ENCODE measurements at places on chromosomes 5 and 9.

GRCh38 chr9:131310833-131311554, 21.5 kb downstream of the PLPP7 start:
- DNase-seq = no peak

DNA sequence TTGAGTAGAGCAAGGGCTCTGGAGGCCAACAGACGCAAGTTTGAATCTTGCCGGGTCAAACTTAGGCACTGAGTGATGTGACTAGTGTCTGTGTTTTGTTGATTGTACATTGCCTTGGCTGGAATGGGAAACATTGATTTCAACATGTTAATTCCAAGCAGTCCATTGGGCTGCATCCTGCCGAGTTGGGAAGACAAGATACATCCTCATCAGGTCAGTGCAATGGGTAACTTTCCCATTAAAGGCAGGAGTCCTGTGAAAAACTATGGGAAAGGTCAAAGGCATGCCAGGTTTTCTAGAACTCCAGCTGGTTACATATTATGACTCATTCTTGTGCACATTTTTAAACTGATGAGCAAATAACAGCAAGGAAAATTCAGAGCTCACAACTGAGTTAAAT, 126.5 kb upstream of the ABCA1 start:
- DNase-seq = no peak

DNA sequence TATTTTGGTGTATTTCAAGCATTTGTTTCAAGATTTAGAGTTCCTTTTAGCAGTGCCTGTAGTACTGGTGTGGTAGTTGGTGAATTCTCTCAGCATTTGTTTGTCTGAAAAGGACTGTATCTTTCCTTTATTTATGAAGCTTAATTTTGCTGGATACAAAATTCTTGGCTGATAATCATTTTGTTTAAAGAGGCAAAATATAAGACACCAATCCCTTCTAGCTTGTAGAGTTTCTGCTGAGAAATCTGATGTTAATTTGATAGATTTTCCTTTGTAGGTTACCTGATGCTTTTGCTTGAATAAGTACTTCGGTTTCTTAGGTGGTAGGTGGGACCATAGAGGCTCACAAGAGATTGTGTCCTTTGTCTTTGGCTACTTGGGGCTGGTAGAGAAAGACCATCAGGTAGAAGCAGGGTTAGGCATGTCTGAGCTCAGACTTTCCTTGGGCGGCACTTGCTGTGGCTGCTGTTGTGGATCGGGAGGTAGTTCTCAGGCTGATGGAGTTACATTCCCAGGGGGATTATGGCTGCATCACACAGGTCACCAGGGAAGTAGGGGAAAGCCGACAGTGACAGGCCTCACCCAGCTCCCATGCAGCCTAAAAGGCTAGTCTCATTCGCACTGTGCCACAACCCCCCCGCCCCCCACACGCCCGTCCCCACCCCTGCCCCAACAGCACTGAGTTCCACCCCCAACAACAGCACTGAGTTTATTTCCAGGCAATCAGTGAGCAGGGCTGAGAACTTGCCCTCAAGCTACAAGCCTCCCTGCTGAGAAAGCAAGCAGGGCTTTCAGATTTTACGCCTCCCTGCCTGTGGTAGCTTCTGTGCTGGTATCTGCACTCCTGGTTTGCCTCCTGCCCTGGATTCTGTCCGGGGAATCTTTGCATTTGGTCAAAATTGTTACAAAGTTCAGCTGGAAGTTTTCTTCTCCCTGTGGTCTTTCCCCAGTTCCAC, 127.1 kb upstream of the GLRA1 start:
- DNase-seq = no peak

- no peak for DNase-seq
Observed at GRCh38 chr5:116442095-116442534, 132.5 kb downstream of the SEMA6A start.

- no peak for DNase-seq
Observed at GRCh38 chr5:134603059-134603458, 29.6 kb downstream of the SAR1B start.
